ELR (cell line): ENCODE measurements at places on chromosomes 16 and 17.
A peak's percentile ranks its signal among the peaks of the same experiment; 100 is the strongest.

DNA sequence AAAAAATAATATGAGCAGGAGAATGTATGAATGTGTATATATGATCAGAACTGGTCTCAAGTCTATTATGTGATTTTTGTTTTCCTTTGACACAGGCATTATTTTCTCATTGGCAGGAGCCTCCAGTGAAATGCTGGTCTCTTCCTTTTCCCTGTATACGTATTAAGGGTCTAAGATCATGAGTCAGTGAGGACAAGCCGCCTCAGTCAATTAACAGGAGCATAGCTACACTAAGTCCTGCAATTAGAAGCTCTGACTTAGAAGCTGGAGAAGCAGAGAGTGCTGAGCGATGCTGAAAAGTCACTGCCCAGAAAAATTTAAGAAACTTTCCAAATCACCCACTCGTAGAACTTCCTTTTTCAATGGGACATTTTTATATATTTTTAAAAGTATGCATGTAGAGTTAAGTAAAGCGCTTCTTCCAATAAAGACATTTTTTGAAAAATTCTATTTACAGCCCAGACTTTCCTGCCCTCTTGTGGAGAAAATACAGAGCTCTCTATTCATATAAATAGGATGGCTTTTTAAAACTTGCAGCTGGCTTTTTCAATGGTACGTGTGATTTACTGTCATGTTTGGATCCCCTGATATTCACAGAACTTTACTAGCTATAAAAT is 70.2 kb upstream of the PSMD7 start:
- peak; percentile 47 for DNase-seq

- no peak for DNase-seq
Observed at GRCh38 chr16:25141648-25142047, 30.1 kb downstream of the LCMT1 start.

DNA sequence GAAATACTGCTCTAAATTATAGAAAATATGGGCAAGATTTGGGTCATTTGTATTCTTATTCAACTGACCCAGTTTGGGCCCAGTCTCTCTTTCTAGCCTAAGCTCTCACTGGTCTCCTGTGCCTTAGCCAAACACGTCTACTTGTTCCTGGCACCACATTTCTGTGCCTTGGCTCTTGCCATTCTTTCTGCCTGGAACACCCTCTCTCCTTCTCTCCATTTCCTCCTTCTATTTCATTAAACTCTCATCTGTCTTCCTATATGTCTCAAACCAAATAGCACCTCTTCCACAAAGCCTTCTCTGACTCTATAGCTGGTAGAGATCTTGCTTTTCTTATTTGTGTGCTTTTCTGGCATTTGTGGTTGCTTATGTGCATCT is 37.7 kb upstream of the NUFIP2 start:
- DNase-seq: no peak

DNA sequence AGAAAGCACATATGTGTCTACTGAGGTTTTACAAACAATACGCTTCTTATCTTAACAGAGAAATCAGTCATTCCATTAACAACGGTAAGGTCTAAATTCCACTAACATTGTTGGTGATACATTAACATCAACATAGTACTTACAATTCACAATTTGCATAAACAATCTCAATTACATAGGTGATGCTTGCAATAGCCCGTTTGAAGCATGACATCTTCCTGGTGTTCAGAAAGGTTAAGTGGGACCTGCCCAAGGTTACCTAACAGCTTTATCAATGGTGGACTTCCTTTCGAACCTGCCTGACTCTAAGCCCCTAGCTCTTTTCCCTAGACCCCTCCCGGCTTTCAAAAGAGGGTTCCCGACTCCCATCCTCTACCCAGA is 699 bp downstream of the FAM222B start:
- no peak for DNase-seq
